ENCODE measurements at places on chromosomes 4 and X.

DNA sequence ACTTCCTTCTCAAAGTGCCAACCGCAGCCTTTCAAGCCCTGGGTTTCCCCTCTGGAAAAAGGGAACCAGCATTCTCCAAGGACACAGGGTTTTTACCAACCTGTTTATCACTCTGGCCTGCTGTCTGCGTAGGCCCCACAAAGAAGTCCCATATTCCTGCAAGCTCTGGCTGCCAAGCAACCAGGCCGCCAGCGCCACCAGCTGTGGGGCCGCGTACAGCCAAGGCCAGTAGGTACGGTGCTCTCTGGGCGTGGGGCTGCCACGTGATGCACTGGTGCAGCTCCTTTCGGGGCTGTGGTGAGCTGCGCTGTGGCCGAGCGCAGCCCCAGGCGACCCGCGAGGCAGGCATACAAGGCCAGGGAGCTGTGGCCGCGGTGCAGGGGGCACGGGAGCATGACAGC is 22.1 kb downstream of the LUZP4 start:
- no peak for DNase-seq

- DNase-seq: peak; percentile 3
Measured at GRCh38 chrX:41922431-41923151, 763 bp downstream of the CASK start.

DNA sequence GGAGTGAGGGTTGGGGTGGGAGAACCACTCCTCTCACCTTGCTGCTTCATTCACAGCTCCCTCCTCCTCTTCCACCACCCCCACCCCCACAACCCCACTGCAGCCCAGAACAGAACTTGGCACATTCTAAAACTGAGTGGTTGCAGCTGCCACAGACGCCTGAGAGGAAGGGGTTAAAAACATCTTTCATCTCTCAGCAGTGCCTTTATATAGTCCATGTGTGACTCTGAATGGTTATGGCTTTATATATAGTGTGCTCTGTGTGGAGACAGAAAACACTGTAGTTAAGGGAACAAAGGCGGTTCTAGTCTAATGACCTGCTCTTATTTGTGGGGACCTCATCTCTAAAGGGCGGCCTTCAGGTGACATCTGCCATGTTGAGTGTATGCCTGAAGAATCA is 144.8 kb downstream of the BCOR start:
- DNase-seq: no peak

GRCh38 chr4:52866734-52867133 is 4.6 kb downstream of the RASL11B start:
- no peak for DNase-seq

DNA sequence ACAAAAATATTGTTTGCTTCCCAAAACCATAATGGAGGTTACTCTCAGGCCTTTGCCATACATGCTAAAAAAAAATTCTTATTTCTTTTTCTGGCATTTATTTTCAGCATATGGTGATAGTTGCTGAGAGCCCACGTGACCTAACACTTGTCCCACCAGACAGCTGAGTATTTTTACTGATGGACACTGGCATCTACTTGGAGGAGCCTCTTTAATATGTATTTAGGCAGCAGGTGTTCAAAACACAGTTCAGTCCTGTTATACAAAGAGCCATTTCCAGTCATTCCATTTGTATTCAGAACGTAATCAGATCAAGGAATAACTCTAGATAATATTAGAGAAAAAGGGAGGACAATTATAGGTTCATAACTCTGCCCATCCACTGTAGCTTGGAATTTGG is 95.5 kb downstream of the CXCL13 start:
- no peak for DNase-seq
